ENCODE measurements at places on chromosomes 5 and 9.

GRCh38 chr5:73088026-73088425, 32.3 kb upstream of the TMEM171 start:
- DNase-seq: no peak

DNA sequence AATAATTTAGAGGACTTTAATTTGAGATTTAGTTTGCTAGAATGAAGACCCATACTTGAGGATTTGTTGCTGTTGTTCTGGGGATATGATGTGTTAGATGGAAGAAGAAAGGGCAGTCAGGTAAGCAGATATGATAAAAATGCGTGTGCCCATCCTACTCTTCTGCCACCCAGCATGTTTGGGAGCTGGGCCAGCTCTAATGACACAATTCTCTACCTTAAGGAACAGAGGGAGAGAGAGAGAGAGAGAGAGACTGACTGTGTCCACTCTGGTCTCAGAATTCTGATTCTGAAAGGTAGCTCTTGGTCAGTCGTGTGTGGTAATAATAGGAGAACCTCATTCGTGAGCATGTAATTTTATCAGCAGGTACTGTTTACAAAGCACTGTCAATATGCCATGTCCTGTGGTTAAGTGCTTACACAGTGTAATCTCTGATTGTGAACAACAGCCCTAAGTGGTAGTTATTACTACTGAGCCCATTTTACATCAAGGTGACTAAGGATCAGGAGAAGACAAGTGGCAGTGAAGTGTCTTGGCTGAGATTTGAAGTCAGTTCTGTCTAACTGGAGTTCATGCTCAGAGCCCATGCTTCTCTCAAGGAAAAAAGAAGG, 307.4 kb upstream of the SEMA6A start:
- no peak for DNase-seq

- no peak for DNase-seq
Observed at GRCh38 chr5:76732405-76733048, 16.6 kb downstream of the F2R start.

DNA sequence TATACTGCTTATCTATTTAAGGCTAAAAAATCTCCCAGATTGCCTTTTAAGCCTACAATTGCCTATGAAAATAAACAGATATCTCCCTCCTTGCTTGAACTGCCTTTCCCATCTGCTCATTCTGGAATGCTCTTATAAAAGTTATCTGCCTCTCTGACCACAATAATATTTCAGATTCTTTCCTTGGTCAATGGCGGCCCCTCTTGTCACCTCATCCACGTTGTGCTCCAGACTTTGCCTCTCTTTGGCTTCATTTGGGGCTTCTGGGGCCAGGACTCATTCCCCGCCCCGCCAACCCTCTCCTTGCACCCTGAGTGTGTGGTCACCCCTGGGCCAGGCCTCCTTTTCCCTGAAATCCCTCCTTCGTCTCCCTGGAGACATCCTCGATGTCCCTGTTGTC, 110.0 kb upstream of the RPS23 start:
- DNase-seq: no peak

- DNase-seq: no peak
Observed at GRCh38 chr5:11432116-11432515, 472.1 kb downstream of the CTNND2 start.
